ENCODE measurements at places on chromosomes 2 and 18.
A peak's percentile ranks its signal among the peaks of the same experiment; 100 is the strongest.

- no peak for DNase-seq
Measured at GRCh38 chr2:126770466-126770865, 114.5 kb downstream of the GYPC start.

- DNase-seq: no peak
Measured at GRCh38 chr2:3256157-3256556, 121.5 kb downstream of the EIPR1 start.

- no peak for DNase-seq
Measured at GRCh38 chr18:75034937-75035336, 174.0 kb downstream of the PTGR3 start.

DNA sequence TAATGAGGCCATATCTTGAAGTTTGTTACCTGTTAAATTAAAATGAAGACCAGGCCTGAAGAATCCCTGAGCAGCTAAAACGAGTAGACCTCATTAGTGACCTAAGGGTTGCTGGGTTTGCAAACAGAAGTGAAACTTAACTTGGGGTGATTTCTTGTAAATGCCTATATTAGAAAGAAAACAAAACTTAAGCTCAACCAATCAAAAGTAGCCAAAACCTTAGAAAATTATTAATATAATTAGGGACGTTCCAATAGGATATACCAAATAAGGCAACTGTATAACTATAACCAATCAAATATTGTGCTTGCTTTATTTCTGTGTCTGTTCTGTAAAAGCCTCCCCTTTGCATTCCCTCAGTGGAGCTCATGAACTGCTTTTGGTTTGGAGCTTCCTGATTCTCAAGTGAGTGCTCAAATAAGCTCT is 137.9 kb upstream of the VRK2 start:
- DNase-seq: peak; percentile 1

All from activated CD4-positive, alpha-beta T cell treated with anti-CD3 and anti-CD28 coated beads, Interleukin-2, Interleukin-6, amounts not matched to agents 100 ng/mL and 50 ng/mL, durations not matched to agents 16 hours and 8 hours (primary cell).